ENCODE measurements at places on chromosomes 7 and 10.

DNA sequence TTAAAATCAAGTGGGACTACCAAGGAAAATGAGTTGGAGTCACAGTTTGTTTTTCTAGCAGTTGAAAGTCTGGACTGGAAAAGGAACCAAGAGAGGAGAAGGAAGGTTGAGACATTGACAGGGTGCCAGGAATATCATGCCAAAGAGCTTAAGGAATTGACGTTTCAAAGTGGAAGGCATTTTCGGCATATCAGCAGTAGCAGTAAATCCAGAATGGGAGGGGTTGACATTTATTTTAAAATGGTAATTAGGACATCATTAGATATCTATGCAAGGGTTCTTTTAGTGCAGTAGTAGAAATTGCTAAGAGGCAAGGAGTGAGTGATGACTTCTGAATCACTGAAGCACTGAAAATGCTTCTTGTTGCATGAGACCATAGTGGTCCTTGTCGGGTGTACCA lies 335.9 kb upstream of the PLXDC2 start:
- no peak for DNase-seq

DNA sequence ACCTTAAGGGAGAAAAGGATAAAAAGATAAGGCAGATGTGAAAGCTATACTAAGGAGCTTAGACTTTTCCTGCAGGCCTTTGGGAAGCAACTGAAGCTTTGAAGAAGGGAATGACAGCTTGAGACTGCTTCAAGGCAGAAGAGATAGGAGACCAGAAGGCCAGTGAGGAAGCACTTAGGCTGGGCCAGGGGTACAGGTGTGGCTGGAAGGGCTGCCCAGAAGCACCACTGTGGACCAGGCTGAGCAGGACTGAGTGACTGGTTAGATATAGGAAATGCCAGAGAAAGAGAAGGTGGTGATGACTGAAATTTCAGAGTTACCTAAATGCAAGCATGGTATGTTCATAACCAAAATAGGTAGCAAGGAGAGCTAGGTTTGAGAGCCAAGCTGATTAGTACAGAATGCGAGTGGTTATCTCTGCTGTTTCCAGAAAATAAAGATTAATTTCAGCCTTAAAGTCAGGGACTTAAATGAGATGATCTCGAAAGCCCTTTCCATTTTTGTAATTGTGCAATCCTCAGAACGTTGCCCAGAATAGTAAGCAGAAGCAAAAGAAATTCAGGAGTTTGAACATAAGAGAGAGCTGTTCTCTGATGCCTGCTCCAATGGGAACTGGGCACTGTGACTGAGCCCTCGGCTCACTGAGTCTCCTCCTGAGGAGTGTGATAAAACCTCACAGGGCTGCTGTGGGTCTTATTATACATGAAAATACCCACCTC lies 54.9 kb downstream of the MET start:
- DNase-seq = no peak

DNA sequence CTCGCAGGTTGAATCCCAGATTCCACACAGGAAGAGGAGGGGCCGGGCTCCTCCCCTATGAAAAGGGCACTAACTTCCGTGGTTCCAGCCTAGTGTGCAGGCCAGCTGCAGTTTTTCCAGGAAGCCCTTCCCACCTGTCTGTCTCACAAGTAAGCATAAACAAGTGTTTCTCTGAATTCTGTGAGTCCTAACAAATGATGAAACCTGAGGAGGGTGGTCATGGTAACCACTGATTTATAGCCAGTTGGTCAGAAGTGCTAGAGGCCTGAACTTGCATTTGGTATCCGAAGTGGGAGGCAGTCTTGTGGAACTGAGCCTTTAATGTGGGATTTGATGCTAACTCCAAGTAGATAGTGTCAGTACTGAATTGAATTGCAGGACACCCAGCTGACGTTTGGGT lies 54.7 kb upstream of the STEAP4 start:
- DNase-seq = no peak

- DNase-seq = no peak
These were observed 35.3 kb upstream of the TNKS2 start for GRCh38 chr10:91762878-91763277.

DNA sequence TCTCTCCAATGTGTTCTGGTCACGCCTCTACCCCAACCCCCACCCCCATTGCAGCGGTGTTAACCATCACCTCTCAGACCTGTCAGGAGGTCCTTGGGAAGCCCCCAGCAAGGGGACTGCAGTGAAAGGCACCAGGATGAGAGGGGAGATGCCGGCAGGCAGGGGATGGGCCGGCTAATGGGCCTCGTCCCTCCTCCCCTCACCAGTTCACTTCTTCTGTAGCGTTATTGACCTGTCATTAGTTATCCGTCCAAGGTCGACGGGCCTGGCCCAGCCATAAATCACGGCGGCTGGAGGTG lies 18.8 kb downstream of the POLL start:
- DNase-seq = no peak

DNA sequence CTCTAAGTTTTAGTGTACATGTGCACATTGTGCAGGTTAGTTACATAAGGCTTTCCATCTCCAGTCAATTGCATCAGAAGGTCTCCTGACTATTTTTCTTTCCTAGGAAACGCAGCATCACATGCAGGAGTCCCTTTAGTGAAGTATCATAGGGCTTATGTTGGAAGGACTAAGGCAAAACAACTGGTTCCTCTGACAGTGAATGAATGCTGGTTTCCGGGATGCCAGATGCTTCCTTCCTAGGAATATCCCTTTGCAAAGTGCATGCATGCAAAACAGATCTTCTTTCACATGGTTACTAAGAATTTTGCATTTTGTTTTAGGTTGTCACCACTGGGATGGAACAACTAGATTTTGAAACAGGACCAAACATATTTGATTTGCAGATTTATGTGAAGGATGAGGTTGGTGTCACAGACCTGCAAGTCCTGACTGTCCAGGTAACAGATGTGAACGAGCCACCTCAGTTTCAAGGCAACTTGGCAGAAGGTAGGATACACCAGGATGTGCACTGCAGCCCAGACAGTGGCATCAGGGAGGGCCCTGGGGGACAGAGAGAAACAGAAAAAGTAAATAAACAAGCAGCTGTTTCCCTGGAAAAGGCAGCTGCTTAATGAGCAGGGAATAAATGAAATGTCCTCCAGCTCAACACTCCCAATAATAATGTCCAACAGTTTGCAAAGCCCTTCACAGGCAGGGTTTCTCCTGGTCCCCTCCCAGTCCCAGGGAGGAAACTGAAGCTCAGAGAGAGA lies 17.8 kb downstream of the CDHR3 start:
- no peak for DNase-seq

GRCh38 chr7:37786741-37787569 lies 61.4 kb upstream of the NME8 start:
- no peak for DNase-seq

GRCh38 chr7:82998436-82998835 lies 164.2 kb downstream of the PCLO start:
- DNase-seq = no peak

Measured in T-helper 22 cell (primary cell).